ENCODE measurements at places on chromosomes 1 and 21.

- DNase-seq: no peak
These were observed 15.6 kb downstream of the SSX2IP start for GRCh38 chr1:84674705-84675104.

GRCh38 chr1:50620680-50621329, 197.6 kb upstream of the DMRTA2 start:
- DNase-seq: peak; percentile 16

DNA sequence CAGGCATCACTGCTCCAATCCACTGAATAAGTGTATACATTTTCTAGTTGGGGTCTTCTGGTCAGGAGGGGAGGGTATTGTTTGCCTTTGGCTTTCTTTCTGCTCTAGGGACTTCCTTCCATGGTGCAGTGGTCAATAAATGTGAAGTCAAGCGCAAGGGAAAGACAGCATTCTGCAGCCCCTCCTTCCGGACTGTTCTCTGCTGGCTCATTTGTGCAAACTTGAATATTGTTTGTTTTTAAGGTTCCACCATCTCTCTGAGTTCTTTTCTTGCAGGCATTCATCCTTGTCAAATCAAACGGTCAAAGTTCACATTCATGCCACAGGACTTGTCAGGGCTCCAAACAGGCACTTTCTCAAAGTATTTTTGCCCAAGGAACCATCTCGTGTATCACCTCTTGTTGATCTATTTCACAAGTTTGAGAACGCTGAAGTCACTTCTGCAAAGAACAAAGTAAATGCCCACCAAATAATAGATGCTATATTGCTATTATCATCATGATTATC, 205.6 kb upstream of the KAZN start:
- no peak for DNase-seq

DNA sequence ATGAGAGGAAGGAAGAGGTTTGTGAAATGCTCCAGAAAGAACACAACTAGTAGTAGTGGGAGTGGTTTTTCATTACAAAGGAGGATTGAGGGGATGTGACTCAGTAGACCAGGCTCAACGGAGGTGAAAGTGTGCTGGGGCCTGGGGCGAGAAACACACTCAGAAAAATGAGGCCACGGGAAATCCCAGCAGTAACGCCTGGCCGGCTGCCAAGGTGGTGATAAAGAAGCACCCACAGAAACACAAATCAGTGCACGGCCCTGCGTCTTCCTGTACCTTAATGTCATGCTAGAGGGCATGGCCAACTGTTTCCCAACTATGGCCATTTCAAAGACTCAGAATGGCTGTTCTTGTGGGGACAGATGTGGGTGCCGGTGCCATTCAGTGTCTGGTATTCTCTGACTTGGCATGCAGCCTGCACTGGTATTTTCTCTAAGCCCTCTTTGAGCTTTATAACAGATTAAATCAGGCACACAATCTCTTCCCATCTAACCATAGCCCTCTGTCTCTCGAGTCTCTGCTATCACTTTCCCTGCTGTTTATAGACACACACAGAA, 38.2 kb downstream of the URB2 start:
- no peak for DNase-seq

DNA sequence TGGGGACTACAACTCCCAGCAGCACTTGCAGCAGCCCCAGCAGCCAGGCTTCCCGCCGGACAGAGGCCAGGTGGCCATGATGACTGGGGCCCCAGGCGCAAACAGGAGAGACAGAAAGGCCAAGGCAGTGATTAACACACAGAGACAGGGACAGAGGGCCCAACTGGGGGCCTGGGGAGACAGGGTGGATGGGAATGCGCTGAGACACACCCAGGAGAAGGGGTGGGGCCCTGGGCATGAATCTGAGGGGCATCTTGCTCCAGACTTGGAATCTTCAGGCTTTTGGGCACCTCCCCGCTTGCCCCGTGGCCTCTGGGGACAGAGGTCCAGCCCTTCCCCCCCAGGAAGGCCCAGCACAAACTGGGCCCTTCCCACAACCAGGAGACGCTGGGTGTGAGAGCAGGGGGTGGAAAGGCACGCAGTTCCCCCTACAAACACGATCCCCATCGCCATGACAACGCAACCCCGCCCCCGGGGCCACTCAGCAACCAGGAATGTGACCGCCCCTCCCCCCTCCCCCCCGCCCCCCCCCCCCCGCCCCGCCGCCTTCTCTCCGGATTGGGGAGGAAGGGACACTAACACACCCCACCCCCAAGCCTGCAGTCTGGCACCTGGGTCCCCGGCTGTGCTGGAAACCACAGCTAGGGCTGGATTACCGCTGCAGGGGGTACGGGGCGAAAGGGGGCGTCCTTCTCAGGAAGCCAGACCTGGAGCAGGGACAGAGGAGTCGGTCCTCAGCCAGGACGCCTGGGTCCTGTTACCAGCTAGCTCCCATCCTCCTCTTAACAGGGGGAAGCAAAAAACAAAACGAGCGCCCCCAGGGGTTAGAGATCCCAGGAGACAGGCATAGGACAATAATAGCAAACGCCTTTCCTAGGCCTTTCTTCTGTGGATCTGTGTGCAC, 4.5 kb downstream of the HDGF start:
- peak; percentile 83 for DNase-seq

GRCh38 chr21:37877171-37877570, 39.1 kb downstream of the KCNJ6 start:
- no peak for DNase-seq

- DNase-seq: no peak
These were observed 82.8 kb downstream of the PRDM2 start for GRCh38 chr1:13782634-13783360.

DNA sequence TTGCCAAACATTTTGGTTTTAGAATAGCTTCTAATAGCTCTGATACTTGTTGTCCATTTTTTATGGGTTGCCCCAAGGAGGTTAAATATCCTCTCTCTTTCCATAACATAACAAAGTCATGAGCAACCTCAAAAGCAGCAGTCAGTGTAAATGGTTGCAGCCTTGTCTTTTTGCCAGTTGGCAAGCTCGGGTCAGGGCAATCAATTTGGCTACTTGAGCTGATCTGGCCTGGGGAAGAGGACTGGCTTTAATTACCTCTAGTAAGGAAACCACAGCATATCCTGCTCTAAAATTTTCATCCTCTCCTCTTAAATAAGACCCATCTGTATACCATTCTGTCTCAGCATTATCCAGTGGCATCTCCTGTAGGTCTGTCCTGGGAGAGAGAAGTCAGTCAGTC, 21.2 kb upstream of the FMO4 start:
- DNase-seq: no peak

GRCh38 chr1:230260831-230261230, 165.3 kb downstream of the PGBD5 start:
- DNase-seq: no peak

DNA sequence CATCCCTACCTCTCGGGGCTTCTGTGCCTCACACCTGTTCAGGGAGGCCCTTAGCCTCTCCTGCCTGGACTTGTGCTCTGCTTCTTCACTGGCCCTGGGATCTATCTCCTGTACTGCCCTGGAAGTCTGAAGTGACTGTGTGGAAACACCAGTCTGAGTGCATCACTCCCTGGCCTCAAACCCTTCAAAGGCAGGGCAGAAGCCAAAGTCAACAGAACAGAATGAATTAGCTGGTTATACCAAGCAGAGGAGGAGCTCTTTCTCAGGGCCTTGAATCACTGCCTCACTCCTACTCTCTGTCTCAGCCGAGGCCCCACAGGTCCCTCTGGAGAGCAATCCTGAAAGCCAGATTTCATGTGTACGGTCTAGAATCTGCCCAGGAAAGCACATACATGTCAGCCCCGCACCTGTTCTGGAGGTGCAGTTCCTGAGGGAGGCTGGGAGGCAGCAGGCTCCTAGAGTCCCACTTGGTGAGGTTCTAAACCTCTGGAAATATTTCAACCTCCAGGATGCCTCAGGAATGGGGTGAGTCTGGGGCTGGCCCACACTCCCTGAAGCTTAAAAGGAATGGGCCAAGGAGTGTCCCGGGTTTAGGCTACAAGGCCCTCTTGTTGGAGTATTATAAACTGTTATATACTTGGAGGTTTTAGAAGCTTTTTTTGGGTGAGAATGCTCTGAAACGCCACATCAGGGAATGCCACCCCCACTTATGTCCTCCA, 98.3 kb downstream of the ABCA4 start:
- no peak for DNase-seq

GRCh38 chr21:25888711-25889110, 153.9 kb downstream of the GABPA start:
- no peak for DNase-seq

GRCh38 chr1:27130798-27131197, 24.1 kb downstream of the SLC9A1 start:
- no peak for DNase-seq

DNA sequence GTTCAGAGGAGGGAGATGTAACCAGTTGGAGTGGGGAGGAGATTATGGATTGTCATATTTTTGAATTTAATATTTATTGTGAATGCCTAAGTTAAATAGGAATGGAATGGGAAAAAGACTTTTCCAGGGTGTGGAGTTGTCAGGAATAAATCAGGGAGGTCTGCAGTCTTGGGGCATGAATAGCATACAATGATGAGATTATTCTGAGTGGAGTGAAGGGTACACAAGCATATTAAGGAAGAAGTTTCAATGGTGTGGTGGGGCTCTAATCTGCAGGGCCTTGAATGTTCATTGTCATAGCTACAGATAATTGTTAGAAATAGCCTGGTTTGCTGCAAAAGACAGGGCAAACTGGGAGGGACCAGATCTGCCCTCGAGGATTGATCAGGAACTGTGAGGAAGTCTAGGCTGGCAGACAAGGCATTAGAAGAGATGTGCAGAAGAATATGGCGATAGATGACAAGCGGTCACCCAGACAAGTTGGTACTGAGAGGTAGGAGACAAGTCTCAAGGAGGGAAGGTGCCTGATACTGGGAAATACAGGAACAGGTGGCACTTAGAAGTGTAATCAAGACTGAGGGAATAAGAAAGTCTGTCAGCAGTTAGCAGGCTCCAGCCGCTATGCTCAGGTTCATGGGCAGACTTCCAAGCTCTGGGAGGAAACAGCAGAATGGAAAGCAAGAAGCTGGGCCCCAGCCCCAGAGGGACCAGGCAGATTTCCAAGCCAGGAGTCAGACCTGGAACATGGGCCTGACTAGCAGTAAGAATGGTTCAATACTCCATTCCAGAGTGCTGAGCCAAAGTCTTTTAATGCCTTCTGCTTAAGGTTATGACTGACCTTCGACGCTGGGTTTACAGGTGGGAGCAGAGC, 20.9 kb upstream of the RGL1 start:
- peak; percentile 46 for DNase-seq

DNA sequence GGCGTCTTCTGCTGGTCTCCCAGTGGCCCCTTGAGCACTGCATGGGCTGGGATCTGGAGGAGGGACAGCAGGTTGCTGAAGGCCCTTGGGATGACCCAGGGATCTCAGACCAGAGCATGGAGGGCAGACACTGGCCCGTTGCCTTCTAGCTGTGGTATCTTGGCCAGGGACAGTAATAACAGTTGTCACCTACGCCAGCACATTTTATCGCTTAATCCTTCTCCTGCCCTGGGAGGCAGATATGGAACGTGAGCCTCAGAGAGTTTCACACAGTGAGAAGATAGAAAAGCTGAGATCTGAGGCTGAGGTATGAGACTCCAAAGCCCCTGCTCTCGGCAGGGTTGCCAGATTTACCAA, 40.1 kb upstream of the RD3 start:
- no peak for DNase-seq

GRCh38 chr1:25206201-25206600, 26.1 kb downstream of the SYF2 start:
- no peak for DNase-seq

DNA sequence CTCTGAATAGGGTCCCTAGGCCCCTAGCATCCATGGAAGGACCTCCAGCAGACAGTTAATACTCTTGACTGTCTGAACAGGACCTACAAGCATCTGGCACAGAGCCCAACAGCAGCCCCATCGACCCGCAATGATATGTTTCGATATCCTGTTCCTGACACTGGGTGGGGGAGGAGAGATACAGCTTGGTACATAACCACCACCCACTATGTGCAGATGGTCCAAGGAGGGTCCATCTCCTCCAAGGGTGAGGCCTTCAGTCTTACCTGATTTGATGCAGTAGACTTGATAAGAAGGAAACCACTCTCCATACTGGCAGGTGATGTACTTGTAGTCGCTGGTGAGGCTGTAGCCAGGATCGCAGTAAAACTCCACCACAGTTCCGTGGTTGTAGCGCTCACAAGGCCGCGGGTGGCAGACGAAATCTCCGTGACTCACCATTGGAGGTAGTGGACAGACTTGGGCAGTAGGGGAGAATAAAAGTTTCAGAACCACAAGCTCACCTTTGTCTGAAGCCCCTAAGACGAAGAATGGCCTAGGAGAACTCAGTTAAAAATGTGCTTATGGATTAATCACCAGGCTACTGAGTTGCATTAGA, 86.0 kb upstream of the TLR5 start:
- DNase-seq: no peak

DNA sequence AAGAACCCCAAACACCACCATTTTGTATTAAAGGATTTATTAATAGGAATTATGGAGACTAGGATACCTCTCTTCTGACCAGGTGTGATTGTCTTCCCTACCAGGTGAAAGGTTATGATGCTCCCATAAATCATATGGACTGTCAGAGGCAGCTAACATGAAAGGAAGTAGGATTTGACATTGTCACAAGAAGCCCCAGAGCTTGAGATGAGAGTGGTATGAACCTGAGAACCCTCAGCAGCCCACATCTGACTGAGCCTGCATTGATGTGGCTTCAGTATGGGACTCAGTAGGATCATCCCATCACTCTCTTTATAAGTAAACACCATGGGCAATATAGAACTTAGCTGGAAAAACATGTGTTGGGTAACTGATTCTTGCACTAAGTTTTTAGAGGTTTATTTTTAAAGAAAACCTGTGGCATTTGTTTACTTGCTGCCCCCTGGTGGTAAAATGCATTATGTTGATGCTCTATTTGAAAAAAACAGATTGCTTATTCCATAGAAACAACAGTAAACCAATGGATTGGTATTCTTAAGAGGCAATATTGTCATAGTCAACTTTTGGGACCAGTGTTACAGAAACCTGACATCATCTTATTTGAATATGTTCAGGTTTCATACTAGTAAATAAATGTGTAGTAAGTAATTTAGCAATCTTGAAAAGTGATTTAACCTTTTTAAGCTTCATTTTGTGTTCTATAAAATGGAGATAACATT, 16.6 kb upstream of the CACYBP start:
- DNase-seq: peak; percentile 70

- DNase-seq: no peak
These were observed 22.5 kb upstream of the SYDE2 start for GRCh38 chr1:85223334-85223733.

DNA sequence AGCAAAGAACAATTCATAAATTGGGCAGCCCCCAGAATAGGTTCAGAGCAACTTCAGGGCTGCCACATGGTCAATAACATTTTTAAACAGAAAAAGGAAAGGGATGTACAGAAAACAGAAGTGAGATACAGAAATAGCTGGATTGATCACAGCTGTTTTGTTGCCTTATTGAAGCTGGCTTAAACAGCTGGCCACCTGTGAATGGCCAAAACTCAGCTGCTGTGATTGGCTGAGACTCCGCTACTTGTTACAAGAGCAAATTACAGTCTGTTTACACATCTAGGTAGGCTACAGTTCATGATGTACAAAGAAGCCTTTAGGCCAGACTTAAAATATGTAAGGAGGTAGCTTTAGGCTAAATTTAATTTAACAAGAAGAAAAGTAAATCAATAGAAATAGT, 11.6 kb upstream of the IFNAR1 start:
- peak; percentile 66 for DNase-seq
